ENCODE measurements at places on chromosomes 6 and 20.

- H3K27me3 ChIP-seq = no peaks in the 10 kb centered on the region
- H3K27ac ChIP-seq = no peak overlapping the region
- peaks cover 3% of the 10 kb centered on the region for H3K4me1 ChIP-seq
- no peak overlapping the region for H3K4me3 ChIP-seq
These were observed 113.3 kb upstream of the TRAF3IP2 start for GRCh38 chr6:111718990-111719389.

- DNase-seq = no peak
- H3K36me3 ChIP-seq = no peaks in the 10 kb centered on the region
- no peaks in the 10 kb centered on the region for H3K27me3 ChIP-seq
- H3K27ac ChIP-seq = peak overlapping the region; percentile 69
- no peak overlapping the region for H3K4me3 ChIP-seq
These were observed 9.5 kb upstream of the HLA-DOA start for GRCh38 chr6:33018904-33019303.

- no peak for DNase-seq
- no peak overlapping the region for H3K27ac ChIP-seq
- no peaks in the 10 kb centered on the region for H3K27me3 ChIP-seq
These were observed 277.5 kb upstream of the MAN1A1 start for GRCh38 chr6:119626884-119627619.

GRCh38 chr6:139577763-139578604, 203.5 kb upstream of the CITED2 start:
- H3K27ac ChIP-seq = no peak overlapping the region
- no peaks in the 10 kb centered on the region for H3K4me1 ChIP-seq
- no peak overlapping the region for H3K4me3 ChIP-seq
- no peaks in the 10 kb centered on the region for H3K27me3 ChIP-seq

DNA sequence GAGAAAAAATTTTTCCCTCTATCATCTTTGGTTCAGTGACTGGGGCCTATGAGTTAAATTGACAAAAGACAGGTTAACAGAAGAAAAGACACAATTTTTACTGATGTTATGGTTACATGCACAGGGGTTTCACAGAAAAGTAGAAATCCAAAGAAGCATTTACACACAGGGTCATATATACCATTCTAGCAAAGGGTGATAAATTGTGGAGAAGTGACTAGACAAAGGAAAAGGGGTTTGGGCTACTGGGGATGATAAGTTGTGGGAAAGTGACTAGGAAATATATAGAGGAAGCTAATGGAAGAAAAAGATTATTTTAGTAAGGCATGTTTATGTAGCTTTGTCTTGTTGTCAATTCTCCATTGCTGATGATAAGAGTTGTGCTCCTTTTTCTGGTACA, 276.7 kb upstream of the JARID2 start:
- H3K36me3 ChIP-seq = no peaks in the 10 kb centered on the region
- no peak overlapping the region for H3K27ac ChIP-seq
- DNase-seq = no peak
- no peaks in the 10 kb centered on the region for H3K27me3 ChIP-seq

- H3K27ac ChIP-seq = no peak overlapping the region
- DNase-seq = no peak
- H3K4me3 ChIP-seq = no peak overlapping the region
- no peaks in the 10 kb centered on the region for H3K27me3 ChIP-seq
- H3K36me3 ChIP-seq = no peaks in the 10 kb centered on the region
- H3K4me1 ChIP-seq = no peaks in the 10 kb centered on the region
These were observed 37.8 kb upstream of the THEMIS start for GRCh38 chr6:127938701-127939100.

Data from liver (tissue), 10 donors.